Non-pigmented ciliary epithelial cell (primary cell): ENCODE measurements at places on chromosomes 6 and 20.

DNA sequence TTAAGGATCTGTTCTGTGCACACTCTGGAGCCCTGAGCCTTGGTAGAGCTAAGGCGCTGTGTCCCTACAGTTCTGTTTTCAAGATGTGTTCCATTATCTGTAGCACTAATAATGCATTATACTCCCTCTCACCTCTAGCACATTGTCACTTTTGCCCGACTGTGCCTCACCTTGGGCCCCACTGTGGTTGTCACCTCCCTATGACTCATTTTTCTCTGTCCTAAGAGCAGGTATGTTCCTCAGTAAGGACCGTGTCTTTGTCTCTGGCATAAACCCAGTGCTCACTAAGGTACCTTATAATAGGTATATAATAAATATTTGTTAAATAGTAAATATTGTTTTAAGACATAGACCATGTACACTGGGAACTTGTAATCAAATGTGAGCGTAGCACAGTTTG lies 942.5 kb upstream of the CITED2 start:
- no peak for DNase-seq

GRCh38 chr20:39660965-39661364 lies 698.8 kb downstream of the DHX35 start:
- no peak for DNase-seq

- DNase-seq, result no peak
Observed at GRCh38 chr20:39603219-39603618, 641.1 kb downstream of the DHX35 start.

- DNase-seq, result no peak
Observed at GRCh38 chr20:33894798-33895197, 83.7 kb downstream of the CHMP4B start.

GRCh38 chr6:125287718-125288117 lies 14.0 kb downstream of the HDDC2 start:
- no peak for DNase-seq

DNA sequence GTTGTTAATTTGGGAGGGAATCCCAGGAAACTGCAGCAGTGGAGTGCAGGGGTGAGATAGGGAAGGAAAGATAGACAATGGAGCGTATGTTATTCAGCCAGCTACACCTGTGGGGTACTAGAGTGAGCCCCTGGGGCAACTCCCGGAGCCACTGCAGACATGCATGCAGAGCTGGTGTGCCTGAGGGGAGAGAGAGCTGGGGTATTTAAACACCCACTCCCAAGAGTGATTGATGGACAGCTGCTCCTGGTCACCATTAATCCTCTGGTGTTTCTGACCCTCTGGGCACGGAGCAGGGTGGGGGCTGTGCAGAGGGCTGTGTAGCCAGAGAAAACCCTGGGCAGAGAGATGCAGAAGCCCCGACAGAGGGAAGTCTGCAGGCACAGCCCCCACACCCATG lies 146.7 kb upstream of the CDH4 start:
- DNase-seq, result no peak

- DNase-seq, result no peak
Observed at GRCh38 chr6:99467509-99468106, 42.5 kb upstream of the PNISR start.

DNA sequence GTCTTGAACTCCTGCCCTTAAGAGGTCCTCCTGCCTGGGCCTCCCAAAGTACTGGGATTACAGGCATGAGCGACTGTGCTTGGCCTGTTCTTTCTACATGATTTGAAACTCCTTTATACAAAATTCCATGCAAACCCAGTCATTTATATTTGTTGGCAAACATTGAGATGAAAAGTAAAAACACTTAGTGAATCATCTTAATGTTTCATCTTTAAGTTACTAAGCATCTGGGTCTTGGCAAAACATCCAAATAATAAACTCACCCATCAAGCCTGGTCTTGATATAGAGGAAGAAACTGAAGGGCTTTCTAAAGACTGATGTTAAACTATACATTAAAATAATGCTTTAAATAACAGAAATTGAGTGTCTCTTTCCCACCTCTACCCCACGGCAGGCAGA lies 95.1 kb downstream of the FUT9 start:
- DNase-seq, result no peak

- no peak for DNase-seq
Observed at GRCh38 chr6:131059486-131059885, 3.6 kb downstream of the EPB41L2 start.

DNA sequence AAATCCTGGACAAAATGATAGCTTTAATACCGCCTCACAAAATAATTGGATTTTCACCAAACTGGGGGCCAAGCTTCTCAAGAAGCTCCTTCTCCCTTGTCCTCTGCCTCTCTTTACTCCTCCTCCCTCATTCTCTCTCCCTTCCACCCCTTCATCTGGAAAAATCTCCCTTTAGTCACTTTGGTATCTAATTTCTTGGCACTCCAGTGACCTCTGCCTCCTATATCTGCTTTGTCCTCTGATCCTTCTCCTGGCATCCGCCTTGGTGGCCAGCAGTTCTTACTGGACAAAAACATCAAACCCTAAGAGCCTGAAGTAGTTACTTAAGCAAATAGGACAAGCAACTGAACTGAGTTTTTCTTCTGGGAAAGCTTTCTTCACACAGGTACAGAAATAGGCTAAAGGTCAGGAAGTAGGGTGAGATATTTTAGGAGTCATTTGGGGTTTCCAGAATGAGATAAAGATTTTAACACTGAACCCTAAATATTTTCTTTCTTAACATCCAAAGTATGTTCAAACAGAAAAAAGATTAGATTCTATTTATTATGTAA lies 220.7 kb downstream of the ARHGAP18 start:
- no peak for DNase-seq

DNA sequence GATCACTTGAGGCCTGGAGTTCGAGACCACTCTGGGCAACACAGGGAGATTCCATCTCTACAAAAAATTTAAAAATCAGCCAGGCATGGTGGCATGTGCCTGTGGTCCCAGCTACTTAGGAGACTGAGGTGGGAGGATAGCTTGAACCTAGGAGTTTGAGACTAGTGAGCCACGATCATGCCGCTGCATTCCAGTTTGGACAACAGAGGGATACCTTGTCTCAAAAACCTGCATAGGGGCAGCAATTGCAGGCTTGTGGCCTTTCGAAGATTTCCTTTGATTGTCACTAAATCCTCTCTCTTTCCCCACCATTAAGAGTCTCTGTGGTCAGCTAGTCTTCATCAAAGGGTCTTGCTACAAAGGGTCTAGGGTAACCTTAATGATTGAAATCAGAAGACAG lies 60.3 kb downstream of the UTRN start:
- DNase-seq, result no peak

DNA sequence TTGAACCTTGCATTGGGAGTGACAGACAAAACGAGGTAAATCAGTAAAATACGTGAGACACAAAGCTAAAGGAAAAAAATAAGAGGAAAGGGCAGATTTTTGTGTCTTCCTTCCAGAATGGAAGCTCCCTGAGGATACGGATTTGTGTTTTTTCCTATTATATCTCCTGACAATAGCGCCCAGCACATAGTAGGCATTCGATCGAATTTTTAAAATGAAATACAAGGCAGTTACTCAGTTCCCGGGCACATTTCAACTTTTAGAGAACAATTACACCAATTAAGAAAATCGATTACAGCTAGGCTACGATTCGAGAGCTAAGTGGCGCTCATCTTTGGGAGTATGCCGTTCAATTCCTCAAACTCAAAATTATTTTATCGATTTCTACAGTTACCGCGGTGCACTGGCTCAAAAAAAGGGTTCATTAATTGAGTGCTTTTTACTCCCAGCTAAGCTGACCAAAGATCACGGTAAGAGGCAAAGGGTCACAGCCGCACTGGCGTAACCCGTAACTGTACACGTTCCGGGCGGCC lies 443 bp downstream of the RMND1 start:
- no peak for DNase-seq

GRCh38 chr6:158649289-158650143 lies at the start of gene SYTL3:
Gene SYTL3 (plus strand): TSS chr6:158650054. CDS start chr6:158663269, 13,215 bp downstream.
- DNase-seq, result no peak

- no peak for DNase-seq
Observed at GRCh38 chr6:170212051-170212756, 78.7 kb downstream of the DLL1 start.

GRCh38 chr6:36039112-36039511 lies 11.5 kb downstream of the MAPK14 start:
- no peak for DNase-seq
